Osteocyte (in vitro differentiated cells): ENCODE measurements at places on chromosomes 6 and 20. TPM values are rescaled to one million over a fixed set of nuclear protein-coding genes. Genes with fewer than 3 reads are reported as not detected.
A peak's percentile ranks its signal among the peaks of the same experiment; 100 is the strongest.

GRCh38 chr20:36501367-36502006 lies 39.8 kb upstream of the MYL9 start:
- H3K36me3 ChIP-seq: peaks cover 45% of the 10 kb centered on the region
- peaks cover 30% of the 10 kb centered on the region for H3K4me1 ChIP-seq
- H3K4me3 ChIP-seq: no peak overlapping the region
- H3K27me3 ChIP-seq: no peaks in the 10 kb centered on the region

Gene MMS22L
- 8.5 and 9.3 TPM in 2 replicates for total RNA-seq

Gene ANKRD6
- 5.5 and 7.1 TPM in 2 replicates for total RNA-seq

- no peak for DNase-seq
- no peak overlapping the region for H3K27ac ChIP-seq
- H3K36me3 ChIP-seq: no peaks in the 10 kb centered on the region
These were observed 300.2 kb downstream of the SOX4 start for GRCh38 chr6:21893793-21894192.

DNA sequence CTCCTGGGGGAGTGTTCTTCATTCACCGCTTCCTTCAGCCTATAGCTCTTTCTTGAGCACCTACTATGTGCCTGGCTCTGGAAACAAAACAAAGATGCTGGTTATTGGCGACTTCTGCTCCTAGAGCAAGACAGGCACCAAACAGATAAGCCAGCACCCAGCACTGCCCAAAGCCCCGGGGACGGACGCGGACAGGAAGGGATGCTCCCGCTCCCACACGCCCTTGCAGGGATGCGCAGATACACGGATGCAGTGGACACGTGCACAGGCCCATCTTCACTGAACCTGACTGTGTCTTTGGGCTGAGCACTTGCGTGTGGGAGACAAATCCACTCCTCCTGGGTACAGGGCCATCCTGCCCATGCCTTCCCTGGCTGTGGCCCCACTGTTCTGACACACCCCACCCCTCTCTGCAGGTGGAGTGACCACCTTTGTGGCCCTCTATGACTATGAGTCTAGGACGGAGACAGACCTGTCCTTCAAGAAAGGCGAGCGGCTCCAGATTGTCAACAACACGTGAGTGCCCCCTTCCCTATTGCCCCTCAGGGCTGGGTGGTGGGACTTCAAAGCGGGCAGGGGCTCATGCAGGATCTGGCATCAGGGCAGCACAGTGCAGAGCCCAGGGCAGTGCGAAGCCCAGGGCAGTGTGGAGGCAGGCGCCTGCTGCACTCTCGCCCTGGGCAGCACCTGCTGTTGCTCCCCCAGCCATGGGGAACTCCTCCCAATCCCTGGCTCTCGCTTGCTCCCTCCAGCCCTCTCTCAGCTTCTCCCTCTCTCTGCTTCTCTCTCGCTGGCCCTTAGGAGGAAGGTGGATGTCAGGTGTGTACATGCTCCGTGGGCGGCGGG lies 39.9 kb downstream of the SRC start:
- H3K36me3 ChIP-seq: peaks cover 3% of the 10 kb centered on the region
- DNase-seq: no peak

Gene C20orf141
- not detected in 2 replicates for total RNA-seq

Gene DAAM2
- 87.2 and 92.1 TPM in 2 replicates for total RNA-seq

- no peak for DNase-seq
- peaks cover 2% of the 10 kb centered on the region for H3K36me3 ChIP-seq
- no peak overlapping the region for H3K4me3 ChIP-seq
These were observed 13.4 kb downstream of the TMEM200A start for GRCh38 chr6:130379223-130379622.

DNA sequence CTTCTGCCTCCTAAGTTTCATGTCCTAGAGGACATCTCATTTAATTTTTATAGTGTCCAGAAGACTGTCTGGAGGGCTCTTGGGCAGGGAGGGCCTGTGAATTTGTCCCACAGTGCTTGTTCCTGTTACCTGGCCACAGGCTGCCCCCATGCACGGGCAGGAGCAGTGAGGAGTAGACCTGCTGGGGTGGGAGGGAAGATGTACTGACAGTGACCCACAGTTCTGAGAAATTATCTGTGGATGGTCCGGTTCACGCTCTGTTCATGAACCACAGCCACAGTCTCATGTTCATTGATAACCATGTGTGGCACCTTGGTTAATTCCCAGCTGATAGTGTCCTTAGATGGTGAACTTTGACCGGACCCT lies 18.8 kb upstream of the ZNF831 start:
- H3K36me3 ChIP-seq: no peaks in the 10 kb centered on the region
- H3K27ac ChIP-seq: no peak overlapping the region
- peaks cover under 1% of the 10 kb centered on the region for H3K27me3 ChIP-seq
- DNase-seq: no peak
- H3K4me3 ChIP-seq: no peak overlapping the region

- H3K4me3 ChIP-seq: no peak overlapping the region
- H3K36me3 ChIP-seq: peaks cover 17% of the 10 kb centered on the region
- no peak for DNase-seq
- H3K4me1 ChIP-seq: peaks cover 4% of the 10 kb centered on the region
These were observed 525 bp downstream of the FAM229B start for GRCh38 chr6:112087916-112088315.

DNA sequence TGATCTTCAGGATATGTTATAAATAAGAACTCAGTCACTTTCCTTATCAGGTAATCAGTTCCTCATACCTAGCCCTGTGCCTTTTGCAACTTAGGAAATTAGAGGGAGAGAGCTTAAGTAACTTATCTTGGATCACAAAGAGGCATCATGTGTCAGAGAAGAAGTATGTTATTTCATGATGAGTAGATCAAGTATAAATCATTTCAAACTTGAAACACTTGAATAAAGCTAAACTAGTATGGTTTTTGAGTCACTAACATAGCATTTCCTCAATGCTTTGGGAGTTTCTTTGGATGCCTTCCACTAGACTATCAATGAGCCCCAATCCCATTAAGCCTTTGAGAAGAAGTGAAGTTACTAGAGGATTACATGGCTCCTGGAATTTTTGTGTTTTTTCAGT lies 102.6 kb upstream of the TNFAIP3 start:
- H3K4me3 ChIP-seq: no peak overlapping the region
- no peak for DNase-seq
- H3K27ac ChIP-seq: no peak overlapping the region
- H3K4me1 ChIP-seq: peaks cover 11% of the 10 kb centered on the region
- H3K27me3 ChIP-seq: no peaks in the 10 kb centered on the region

DNA sequence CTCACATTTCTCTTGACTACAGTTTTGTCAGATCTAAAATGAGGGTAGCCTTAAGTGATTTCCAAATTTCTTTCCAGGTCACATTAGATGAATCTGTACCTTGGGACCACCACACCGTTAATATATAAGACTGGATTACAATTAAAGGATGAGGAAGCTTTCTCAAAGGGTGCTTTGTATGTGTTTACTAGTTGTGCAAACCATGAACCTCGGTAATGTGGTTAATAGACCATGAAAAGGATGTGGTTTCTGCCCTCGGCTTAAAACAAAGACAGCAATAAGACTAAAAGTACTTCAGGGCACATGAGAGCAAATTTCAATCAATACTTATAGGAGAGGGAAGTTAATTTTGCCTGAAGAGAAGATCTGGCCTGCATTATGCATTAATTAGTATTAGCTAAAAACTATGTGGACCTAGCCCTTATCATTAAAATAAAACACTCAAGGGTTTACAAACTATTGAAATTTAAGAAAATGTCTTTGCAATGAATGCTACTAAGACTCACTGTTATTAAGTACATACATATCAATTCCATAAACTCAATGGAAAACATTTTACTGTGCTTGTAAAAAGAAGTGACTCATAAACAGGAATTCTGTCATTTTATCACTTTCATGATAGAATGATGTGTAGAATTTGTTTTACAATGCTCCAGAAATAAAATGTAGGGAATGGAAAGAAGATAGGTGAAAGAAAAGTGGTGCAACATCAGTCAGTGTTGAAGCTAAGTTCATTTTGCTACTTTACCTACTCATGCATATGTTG lies 936 bp upstream of the TMX4 start:
- H3K36me3 ChIP-seq: no peaks in the 10 kb centered on the region
- H3K4me1 ChIP-seq: peaks cover 7% of the 10 kb centered on the region
- H3K27me3 ChIP-seq: peaks cover 6% of the 10 kb centered on the region
- no peak for DNase-seq
- peak overlapping the region; percentile 87 for H3K4me3 ChIP-seq

GRCh38 chr20:1204113-1204512 lies 859 bp downstream of the C20orf202 start:
- H3K4me3 ChIP-seq: no peak overlapping the region
- no peaks in the 10 kb centered on the region for H3K4me1 ChIP-seq
- peaks cover 35% of the 10 kb centered on the region for H3K27me3 ChIP-seq

DNA sequence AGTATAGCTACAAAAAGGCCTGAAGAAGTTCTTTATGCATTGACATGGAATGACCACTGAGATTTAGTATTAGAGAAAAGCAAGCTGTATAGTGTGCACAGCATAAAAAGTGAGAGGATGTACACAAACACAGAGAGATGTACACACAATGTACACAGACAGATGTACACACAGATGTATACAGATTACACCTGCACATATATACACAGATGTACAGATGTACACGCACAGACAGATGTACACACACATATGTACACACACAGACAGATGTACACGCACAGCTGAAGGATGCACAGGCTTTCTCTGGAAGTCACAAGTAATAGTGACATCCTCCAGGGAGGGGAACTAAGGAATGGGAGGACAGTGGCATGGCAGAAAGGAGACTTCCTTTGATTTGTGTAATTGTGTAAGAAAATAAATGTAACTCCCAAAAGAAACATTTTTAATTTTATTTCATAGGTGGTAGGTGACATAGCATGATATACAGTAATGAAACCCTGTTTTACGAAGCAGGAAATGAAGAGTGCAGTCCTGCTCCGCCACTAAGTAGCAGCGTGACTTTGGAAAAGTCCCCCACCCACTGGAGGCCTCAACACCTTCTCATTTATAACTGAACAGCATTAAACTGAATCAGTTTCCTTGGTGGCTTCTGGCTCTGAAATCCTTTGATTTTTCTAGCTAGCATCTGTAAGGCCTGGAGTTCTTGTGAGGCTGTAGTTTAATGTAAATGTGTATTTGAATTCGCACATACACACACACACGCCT lies 14.1 kb downstream of the NFATC2 start:
- H3K27ac ChIP-seq: peak overlapping the region; percentile 50
- peaks cover 42% of the 10 kb centered on the region for H3K4me1 ChIP-seq
- no peak overlapping the region for H3K4me3 ChIP-seq

Gene CLPSL2
- total RNA-seq: not detected in 2 replicates

DNA sequence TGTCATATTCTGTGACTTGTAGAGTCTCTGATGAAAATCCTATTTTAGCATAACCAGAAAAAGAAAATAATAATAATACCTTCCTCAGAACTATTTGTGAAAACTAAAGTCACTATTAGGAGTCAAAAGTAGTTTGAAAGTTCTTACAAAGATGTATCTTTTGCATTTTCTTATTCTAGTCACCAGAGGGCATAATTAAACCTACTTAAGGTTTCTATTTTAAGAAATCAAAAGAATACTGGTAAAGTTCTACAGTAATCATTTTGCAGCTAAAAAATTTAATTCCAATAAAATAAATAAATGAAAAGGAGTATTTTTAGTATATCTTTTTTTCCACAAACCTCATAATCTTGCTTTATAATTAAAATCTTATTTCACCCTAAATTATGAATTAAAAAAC lies 28.0 kb upstream of the MCM9 start:
- no peaks in the 10 kb centered on the region for H3K4me1 ChIP-seq
- no peak for DNase-seq
- H3K4me3 ChIP-seq: no peak overlapping the region
- no peak overlapping the region for H3K27ac ChIP-seq
- H3K36me3 ChIP-seq: no peaks in the 10 kb centered on the region

- no peak overlapping the region for H3K27ac ChIP-seq
- H3K36me3 ChIP-seq: no peaks in the 10 kb centered on the region
- DNase-seq: no peak
These were observed 693 bp upstream of the GNAS-AS1 start for GRCh38 chr20:58851221-58851968.

- DNase-seq: no peak
- H3K27me3 ChIP-seq: no peaks in the 10 kb centered on the region
- no peaks in the 10 kb centered on the region for H3K36me3 ChIP-seq
- peaks cover 66% of the 10 kb centered on the region for H3K4me1 ChIP-seq
- H3K27ac ChIP-seq: peak overlapping the region; percentile 51
These were observed 213.8 kb downstream of the IBTK start for GRCh38 chr6:82033631-82034211.

DNA sequence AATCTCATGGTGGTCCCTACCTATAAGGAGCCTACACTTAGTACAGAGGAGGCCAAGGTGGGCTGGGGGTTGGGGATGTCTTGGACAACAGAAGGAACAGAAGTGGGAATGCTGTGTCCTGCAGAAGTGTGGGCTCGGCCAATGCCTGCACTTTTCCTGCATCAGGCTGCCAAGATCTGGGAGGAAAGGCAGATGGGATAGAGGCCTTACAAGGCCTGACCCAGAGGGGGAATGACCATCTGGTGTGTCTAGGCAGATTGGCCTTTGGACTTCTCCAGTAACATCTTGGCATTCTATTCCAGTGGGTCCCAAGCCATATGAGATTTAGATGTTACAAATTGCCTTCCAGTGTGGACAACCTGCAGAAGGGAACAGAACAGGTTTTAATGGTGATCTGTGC lies 124.7 kb upstream of the GPR6 start:
- H3K36me3 ChIP-seq: no peaks in the 10 kb centered on the region
- H3K27ac ChIP-seq: no peak overlapping the region

GRCh38 chr20:34155836-34156235 lies 43.8 kb upstream of the EIF2S2 start:
- H3K36me3 ChIP-seq: no peaks in the 10 kb centered on the region
- DNase-seq: no peak
- H3K4me1 ChIP-seq: peaks cover 8% of the 10 kb centered on the region

- no peak overlapping the region for H3K27ac ChIP-seq
- no peaks in the 10 kb centered on the region for H3K27me3 ChIP-seq
- peaks cover 25% of the 10 kb centered on the region for H3K4me1 ChIP-seq
- DNase-seq: no peak
These were observed 2.3 kb upstream of the GMDS start for GRCh38 chr6:2247664-2248063.

Gene IRF4
- not detected in 2 replicates for total RNA-seq

DNA sequence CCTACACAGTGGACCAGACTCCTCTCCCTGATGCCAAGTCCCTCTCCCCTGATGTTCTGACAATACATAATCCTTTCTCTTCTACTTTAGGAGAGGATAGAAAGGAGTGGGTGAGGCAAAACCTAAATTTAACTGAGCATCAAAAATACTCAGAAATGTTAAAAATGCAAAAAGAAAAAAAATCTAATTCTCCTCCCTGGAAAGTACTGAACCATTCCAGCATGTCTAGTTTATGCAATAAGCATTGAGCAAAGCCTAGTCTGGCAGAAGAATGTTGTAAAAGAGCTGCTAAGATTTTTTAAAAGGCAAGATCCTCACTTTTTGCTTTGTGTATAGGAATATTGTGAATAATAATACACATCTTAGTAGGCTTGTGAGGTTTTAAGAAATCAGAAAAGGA lies 116.6 kb upstream of the STXBP5 start:
- H3K4me3 ChIP-seq: no peak overlapping the region
- no peaks in the 10 kb centered on the region for H3K27me3 ChIP-seq
- no peak for DNase-seq
- no peaks in the 10 kb centered on the region for H3K4me1 ChIP-seq
- H3K36me3 ChIP-seq: no peaks in the 10 kb centered on the region

- no peak overlapping the region for H3K27ac ChIP-seq
- no peaks in the 10 kb centered on the region for H3K4me1 ChIP-seq
- no peak overlapping the region for H3K4me3 ChIP-seq
- H3K36me3 ChIP-seq: no peaks in the 10 kb centered on the region
- no peak for DNase-seq
These were observed 62.8 kb upstream of the GTSF1L start for GRCh38 chr20:43789593-43789992.

Gene DEFB132
- not detected in 2 replicates for total RNA-seq

Gene MOCS3
- 5.0 and 5.5 TPM in 2 replicates for total RNA-seq
